ENCODE measurements at places on chromosomes 4 and X.
A peak's percentile ranks its signal among the peaks of the same experiment; 100 is the strongest.

DNA sequence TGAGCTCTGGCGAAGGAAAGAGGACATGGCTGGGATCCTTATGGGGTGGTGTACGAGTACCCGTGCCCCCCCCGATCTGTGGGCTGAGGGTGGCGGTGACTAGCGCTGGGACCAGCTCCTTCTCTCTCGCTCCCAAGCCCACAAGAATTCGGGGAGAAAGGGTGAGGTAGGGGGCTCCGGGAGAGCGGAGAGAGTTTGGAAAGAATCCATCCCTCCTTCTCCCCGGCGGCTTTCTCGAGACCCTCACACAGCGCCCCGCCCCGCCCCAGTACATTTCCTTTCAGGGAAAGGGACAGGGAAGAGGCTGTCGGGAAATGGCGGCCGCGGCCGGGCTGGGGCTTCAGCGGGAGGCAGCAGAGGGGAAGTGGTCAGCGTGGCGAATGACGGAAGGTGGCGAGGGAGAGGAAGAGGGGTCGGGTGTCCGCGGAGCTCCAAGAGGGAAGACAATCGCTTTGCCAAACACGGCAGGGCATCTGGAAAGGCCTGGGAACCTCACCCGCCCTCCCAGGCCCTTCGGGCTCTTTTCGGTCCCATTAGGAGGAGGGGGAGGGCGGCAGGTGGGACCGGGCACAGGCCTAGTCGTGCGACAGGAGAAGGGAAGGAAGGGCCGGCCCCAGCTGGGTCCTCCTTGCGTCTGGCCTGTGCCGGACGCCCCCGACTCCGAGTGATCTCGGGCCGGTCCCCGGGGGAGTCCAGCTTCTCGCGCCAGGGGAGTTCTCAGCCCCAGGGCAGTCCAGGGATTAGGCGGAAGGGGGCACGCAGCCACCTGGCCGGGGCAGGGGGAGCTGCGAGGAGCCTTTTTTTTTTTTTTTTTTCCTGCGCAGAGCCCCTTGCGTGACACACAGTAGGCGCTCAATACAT is 10.2 kb downstream of the HNRNPH2 start:
- no peak for DNase-seq

GRCh38 chr4:26372525-26373172 is 51.8 kb downstream of the RBPJ start:
- no peak for DNase-seq

GRCh38 chr4:139528377-139529005 is 27.5 kb downstream of the SETD7 start:
- no peak for DNase-seq

DNA sequence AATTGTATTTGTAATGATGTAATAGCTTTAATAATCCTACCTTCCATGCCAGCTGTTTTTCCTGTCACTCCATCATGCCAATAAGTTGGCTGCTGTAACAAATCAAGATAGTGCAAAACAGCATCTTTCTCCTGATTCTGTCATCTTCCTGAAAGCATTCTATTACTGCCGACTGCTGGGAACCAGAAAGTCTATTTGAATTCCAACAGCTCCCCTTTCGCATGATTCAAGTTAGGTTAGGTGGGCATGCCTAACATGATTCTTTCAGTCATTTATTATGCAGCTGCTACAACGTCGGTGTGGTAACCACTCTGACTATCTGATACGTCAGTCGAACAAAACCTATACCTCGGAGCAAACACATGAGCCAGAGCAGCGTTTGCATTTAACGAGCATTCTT is 127.9 kb upstream of the DMD start:
- no peak for DNase-seq

DNA sequence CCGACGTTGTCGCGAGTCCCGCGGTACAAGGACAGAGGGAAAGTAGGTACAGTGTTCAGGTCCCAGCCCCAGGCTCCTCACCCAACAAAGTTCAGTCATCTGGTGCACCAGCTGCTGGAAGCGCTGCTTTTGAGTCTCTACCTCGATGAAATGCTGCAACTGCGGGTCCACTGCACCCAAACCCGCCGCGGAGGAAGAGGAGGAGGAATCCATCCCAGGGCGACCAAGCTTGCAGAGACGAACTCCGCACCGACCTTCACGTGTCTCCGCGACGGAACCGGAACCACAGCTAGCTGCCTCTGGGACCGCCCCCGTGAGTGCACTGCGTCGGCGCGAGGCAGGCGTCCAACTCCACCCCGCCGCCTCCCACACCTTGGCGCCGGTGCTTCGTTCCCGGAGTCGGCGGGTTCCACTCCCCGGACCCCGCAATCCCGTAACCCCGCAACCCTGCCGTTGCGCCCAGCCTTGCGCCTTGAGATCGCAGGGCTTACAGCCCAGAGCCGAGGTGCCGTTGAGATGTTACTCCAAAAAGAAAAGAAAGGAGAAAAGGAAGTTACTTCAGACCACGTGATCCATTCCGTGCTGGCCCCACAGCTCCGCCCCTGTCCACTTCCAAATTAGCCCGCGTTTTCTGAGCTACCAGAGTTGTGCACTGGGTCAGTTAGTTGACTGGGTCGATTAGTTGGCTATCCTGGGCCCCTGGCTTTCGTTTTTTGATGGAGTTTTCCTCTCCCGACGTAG is at the start of gene TIMM8A:
Gene TIMM8A, minus strand, starts transcription at position 291 of the 741 bp plus-strand sequence. Its CDS starts 78 bp downstream, at position 213.
- DNase-seq, result peak; percentile 34

- no peak for DNase-seq
These were observed 382.0 kb upstream of the NOCT start for GRCh38 chr4:138633580-138633904.

DNA sequence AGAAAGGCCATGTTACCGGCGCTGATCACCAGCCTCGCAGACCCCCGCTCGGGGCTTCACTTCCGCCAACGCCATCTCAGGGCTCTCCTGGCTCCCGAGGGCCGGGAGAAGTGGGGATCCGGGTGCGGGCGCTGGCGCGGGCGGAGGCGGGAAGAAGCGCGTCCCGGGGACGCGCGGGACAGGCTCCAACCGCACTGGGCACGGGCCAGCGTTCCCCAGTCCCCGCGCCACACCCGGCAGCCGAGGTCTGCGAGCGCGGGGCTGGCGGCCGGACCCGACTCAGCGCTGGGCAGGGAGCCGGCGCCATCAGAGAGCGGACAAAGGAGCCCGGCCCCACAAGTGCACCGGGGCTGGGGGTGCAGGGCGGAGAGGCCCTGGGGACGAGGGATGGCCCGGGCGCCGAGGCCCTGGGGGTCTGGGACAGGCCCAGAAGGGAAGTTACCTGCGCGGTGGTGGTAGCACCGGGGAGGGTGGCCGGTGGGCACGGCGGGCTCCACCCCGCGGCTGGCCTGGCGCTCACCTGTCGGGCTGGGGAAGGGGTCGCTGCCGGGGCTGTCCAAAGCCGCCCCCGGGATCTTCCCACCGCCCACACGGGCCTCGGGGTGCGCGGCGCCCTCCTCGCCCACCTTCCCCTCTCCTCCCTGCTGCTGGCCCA is 449 bp downstream of the CTPS2 start:
- DNase-seq, result no peak

GRCh38 chr4:73870260-73870659 is 1.1 kb downstream of the CXCL1 start:
- no peak for DNase-seq

DNA sequence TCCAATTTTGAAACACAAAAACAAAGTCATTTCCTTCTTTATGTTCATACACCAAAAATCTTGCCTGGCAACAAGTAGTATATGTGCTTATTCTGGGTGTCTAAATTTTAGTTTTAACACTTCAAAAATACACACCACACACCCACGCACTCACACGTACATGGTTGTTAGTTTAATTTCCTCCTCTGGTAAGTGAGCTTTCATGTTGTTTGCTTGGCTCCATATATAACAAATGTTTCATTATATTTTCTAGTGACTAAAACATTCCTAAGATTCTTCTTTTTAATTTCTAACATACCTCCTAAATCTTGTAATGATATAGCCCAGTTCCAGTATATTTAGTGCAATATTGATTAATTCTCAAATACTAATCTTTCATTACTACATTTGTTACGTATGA is 80.9 kb downstream of the PRDM5 start:
- no peak for DNase-seq

GRCh38 chrX:34915463-34916225 is 27.0 kb upstream of the FAM47B start:
- DNase-seq, result no peak

DNA sequence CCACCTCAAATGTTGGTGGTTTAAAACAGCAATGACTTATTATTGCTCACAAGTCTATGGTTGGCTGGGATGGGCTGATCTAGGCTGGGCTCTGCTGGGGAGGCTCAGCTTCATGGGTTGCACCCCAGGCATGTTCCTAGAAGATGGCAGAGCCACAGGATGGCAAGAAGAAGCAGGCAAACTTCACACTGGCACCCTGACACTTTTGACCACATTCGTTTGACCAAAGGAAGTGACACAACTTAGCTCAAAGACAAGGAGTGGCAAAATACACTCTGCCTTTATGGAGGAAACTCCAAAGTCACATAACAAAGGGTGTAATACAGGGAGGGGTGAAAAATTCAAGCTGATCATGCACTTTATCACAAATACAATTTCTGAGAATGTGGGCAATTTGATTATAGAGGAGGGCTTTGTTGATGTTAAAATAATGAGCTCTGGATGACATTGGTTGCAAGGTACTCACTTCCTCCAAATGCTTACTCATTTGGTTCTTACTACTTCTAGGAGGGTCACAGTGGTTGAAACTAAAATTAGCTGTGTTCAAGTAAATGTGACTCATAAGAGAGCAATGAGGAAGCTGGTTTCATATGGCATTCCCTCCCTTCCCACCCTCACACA is 249.2 kb upstream of the RPS6KA3 start:
- DNase-seq, result peak; percentile 65

DNA sequence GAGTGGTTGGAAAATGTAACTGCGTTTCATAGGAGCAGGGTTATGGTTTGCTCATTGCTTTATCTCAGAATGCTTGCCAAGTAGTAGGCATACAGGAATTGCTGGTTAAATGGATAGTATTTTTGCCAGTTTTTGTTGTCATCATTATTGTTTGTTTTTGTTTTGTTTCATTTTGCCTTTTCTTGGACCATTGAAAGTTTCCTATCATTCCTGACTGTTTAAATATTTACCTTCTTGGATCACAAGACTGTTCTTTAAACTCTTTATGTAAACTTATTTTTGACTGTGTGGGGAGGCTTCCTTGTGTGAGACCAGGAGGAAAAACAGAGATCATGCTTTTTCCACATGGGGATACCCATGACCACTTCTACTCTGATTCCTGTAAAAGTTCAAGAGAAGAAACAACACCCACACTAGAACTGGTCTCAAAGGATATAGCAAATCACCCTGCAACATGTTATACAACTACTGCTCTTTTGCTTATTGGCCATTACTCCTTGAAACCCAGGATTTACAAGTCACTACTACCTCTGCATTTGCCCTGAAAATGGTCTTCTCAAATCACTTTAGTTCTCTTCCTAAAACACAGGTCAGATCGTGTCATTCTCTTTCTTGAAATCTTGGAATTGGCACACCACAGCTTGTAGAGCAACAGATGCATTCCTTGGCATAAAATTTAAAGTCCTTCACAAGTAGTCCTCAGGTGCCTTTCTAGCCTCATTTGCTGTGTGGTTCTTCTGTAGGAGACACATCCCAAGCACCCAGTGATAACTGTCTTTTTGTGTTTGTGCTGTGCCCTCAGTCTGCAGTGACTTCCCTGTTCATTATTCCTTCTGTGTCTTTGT is 51.3 kb downstream of the FNIP2 start:
- no peak for DNase-seq

DNA sequence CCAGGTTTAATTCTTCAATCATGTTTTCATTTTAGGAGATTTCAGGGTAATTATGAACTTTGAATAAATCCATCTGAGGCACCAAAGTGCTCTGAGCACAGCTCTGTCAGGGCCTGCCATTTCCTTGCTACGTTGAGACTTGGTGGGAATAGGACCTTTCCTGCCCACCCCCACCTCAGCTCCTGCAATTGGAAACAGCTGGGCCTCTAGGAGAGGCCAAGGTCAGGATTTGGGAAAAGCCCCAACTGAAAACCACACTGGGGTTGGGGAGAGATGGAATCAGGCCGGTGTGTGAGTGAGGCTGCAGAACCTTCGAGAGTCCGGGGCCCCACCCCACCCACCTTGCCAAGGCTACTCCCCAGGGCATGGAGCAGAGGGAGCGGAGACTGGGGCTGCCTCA is 212.7 kb upstream of the BCOR start:
- DNase-seq, result no peak

GRCh38 chr4:183493246-183493645 is 11.6 kb upstream of the ING2 start:
- no peak for DNase-seq

DNA sequence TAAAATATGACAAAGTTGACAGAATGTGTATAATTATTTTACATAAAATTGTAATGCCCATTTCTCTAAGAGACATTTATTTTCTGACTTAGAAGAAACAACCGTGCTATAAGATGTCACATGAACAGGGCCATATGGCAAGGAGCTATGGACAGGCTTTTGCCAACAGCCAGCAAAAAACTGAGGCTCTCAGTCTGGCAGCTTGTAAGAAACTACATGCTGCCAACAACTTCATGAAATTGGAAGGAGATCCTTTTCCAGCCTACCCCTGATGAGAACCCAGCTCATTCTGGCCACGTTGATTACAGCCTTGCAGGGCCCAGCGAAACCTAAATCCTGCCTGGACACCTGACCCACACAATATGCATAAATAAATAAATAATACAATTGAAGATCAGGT is 250.3 kb upstream of the ARSJ start:
- no peak for DNase-seq

- no peak for DNase-seq
These were observed 29.0 kb downstream of the PDHA1 start for GRCh38 chrX:19372547-19373331.

GRCh38 chr4:26861434-26862186 is 969 bp downstream of the STIM2 start:
- DNase-seq, result peak; percentile 73

DNA sequence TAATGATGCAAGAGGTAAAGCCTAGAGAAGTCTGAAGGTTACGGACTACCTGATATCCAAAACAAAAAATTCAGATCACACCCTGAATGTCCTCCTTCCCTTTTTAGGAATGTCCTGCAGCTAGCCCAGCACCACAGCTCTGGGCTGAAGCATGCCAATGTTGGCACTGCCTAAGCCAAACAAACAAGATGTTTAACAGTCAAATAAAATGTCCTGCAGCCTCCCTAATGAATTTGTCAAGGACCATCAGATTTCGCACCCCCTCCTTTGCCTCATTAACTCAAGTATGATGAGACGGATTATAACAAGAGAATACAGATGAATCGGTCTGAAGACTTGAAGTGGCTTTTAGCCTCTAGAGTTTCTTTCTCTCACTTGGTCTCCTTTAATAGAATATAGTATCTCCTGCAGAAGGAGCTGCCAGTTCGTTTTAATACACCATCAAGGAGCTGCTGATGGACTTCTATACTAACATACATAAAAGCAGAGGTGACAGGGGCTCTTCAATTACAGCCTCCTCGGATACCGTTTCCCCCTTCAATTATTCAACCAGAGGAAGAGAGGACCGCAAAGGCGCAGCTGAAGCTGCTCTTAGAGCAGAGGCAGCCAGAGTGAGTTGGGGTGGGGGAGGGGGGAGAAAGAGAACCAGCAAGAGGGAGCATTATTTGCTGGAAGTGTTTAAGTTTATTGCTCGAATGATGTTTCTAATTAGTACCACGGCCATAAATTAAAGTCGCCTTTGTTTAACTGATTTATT is 3.0 kb upstream of the MAB21L2 start:
- peak; percentile 5 for DNase-seq

- no peak for DNase-seq
These were observed 178.4 kb upstream of the GPRIN3 start for GRCh38 chr4:89486042-89486441.

Data from kidney glomerular epithelial cell (primary cell).